ENCODE measurements at places on chromosomes 16 and 17.

DNA sequence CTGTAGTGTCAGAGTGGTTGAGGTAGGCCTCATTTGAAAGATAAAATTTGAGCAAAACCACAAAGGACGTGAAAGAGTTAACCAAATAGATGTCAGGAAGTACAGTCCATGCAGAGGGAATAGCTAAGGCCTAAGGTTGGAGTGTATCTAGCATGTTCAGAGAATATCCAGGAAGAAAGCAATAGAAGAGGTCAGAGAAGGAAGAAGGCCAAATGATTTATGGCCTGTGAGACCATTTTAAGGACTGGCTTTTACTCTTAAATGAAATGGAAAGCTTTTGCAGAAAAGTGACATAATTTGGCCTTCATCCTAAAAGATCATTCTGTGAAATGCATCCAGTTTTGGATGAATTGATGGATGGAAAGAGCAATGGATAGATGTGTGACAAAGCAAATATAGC is 116.5 kb downstream of the NLK start:
- no peak overlapping the region for H3K27ac ChIP-seq
- no peak overlapping the region for H3K4me3 ChIP-seq
- no peaks in the 10 kb centered on the region for H3K27me3 ChIP-seq
- no peaks in the 10 kb centered on the region for H3K4me1 ChIP-seq
- no peak for DNase-seq

DNA sequence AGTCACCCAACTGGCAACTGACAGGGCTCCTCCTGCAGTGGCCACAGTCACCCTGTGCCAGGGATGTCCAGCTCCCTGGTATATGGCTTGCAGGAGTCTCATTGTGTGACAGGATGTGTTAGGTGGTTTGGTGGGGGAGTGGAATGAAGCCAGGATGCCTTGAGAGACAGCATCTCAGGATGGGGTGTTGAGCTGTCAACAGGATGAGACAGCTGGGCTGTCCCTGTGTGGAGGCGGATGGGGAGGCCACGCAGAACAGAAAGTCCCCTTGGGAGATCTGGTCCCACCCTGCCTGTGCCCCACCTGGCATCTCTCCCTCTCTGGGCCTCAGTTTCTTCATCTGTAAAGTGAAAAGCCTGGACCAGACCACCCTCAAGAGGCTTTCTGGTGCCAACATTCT is 9.5 kb upstream of the ZNF469 start:
- no peaks in the 10 kb centered on the region for H3K36me3 ChIP-seq
- no peak for DNase-seq
- no peaks in the 10 kb centered on the region for H3K4me1 ChIP-seq
- no peak overlapping the region for H3K27ac ChIP-seq
- peaks cover 2% of the 10 kb centered on the region for H3K27me3 ChIP-seq

DNA sequence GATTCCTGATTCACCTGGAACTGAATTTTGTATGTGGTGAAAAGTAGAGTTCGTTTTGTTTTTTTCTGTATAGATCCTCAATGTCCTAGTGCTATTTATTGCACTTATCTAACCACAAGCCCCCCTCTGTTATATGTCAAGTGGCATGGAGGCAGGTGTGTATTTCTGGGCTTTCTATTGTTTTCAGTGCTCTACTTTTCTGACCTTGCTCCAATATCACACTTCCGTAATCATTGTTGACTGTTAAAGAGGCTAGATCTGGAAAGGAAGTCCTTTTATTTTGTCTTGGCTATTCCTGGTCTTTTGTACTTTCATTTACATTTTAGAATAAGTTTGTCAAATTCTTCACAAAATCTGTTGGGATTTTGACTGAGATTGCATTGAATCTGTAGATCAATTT is 26.8 kb upstream of the FBXO47 start:
- no peak overlapping the region for H3K4me3 ChIP-seq
- H3K4me1 ChIP-seq = peaks cover 4% of the 10 kb centered on the region
- H3K27me3 ChIP-seq = no peaks in the 10 kb centered on the region
- peaks cover 2% of the 10 kb centered on the region for H3K36me3 ChIP-seq

- H3K36me3 ChIP-seq = peaks cover 3% of the 10 kb centered on the region
- H3K27ac ChIP-seq = no peak overlapping the region
- H3K4me1 ChIP-seq = no peaks in the 10 kb centered on the region
Observed at GRCh38 chr16:27722207-27722606, 172.3 kb downstream of the KATNIP start.

GRCh38 chr17:47703191-47703591 is 9.2 kb downstream of the TBKBP1 start:
- H3K36me3 ChIP-seq = peaks cover 8% of the 10 kb centered on the region
- peak overlapping the region; percentile 98 for H3K27ac ChIP-seq
- H3K4me3 ChIP-seq = peak overlapping the region; percentile 72
- DNase-seq = peak; percentile 75
- H3K27me3 ChIP-seq = no peaks in the 10 kb centered on the region
